ENCODE measurements at places on chromosomes 3 and 15. TPM values are rescaled to one million over a fixed set of nuclear protein-coding genes. Genes with fewer than 3 reads are reported as not detected.

The RAB11A gene
- total RNA-seq: 266 TPM

The BCHE gene
- 1.2 TPM for total RNA-seq

The TIGIT gene
- not detected for total RNA-seq

The PARP16 gene
- total RNA-seq: 9.6 TPM

The GRAMD1C gene
- total RNA-seq: not detected

The DPPA2 gene
- total RNA-seq: not detected

The CCDC13 gene
- total RNA-seq: 0.48 TPM

The NRG4 gene
- 1.1 TPM for total RNA-seq

The COL6A6 gene
- total RNA-seq: not detected

The ASTE1 gene
- total RNA-seq: 5.3 TPM

The FILIP1L gene
- total RNA-seq: 0.24 TPM

The SLC12A1 gene
- not detected for total RNA-seq

The WWTR1 gene
- total RNA-seq: 119 TPM

The SH2D7 gene
- total RNA-seq: not detected

The P2RY14 gene
- not detected for total RNA-seq

The RHOV gene
- total RNA-seq: 4.7 TPM

The KBTBD13 gene
- not detected for total RNA-seq

The TRIM69 gene
- 4.1 TPM for total RNA-seq

The AHSG gene
- not detected for total RNA-seq

The TKT gene
- total RNA-seq: 1,888 TPM

The LRRK1 gene
- total RNA-seq: 15.3 TPM

The LRRC49 gene
- total RNA-seq: 3.5 TPM

The EBLN2 gene
- 0.25 TPM for total RNA-seq

The SLCO2A1 gene
- total RNA-seq: not detected

The GNAT1 gene
- total RNA-seq: not detected

The CCK gene
- 0.94 TPM for total RNA-seq

The TMCO5A gene
- not detected for total RNA-seq

The ZPLD1 gene
- 0.08 TPM for total RNA-seq

The LDHAL6B gene
- not detected for total RNA-seq

The TGM5 gene
- not detected for total RNA-seq

The GOLGA6D gene
- total RNA-seq: 0.12 TPM

The SLC22A13 gene
- total RNA-seq: not detected

The CTXN2 gene
- total RNA-seq: not detected

The DAZL gene
- not detected for total RNA-seq

Measured in A549 treated with RU486 at 1 μM for 4 hours (cell line).